ENCODE measurements at places on chromosomes 13 and 19. TPM values are rescaled to one million over a fixed set of nuclear protein-coding genes. Genes with fewer than 3 reads are reported as not detected.

FCAR gene
- not detected for total RNA-seq

KIR3DL2 gene
- total RNA-seq: not detected

ATP11A gene
- total RNA-seq: 42.9 TPM

ZIC2 gene
- total RNA-seq: 0.11 TPM

DAZAP1 gene
- total RNA-seq: 103 TPM

All from cardiac muscle cell (in vitro differentiated cells and primary cell).